ENCODE measurements at places on chromosomes 16 and 17.

DNA sequence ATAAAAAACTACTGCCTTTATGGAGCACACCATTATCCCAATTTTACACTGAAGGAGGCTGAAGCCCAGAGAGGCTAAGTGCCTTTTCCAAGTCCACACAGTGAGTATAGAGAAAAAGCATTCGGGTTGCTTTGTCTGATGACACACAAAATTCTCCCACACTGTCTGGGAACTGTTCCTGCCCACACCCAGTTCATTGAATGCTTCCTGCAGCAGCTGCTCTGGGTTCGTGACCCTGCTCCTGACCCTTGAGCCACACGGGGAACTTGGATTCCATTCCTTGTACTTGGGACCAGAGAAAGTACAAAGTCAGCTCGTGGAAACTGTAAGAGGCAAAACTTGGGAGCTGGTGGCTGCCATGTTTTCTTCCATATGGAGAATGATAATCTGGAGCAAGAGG lies 57.9 kb downstream of the AKAP1 start:
- DNase-seq: peak; percentile 68

DNA sequence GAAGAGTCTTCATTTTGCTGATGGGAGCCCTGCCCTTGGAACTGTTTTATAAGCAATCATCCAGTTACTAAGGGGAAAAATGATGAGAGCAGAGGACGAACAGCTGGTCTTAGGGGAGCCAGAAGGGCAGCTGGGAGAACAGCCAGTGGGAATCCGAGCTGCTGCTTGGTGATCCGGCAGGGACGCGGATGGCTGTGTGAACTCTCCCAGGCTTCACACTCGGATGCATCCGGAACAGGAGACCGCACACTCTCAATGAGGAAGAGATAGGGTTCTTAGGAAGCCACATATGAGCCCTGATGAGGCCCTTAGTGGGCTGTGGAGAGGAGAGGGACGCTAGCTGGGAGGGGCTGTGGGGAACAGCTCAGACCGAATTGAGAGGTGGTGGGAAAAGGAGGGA lies 5.0 kb upstream of the CACNG5 start:
- DNase-seq: no peak

GRCh38 chr17:8376271-8377067 lies at the start of gene KRABD2:
Gene KRABD2, minus strand, starts transcription at chr17:8376704.
- peak; percentile 77 for DNase-seq

DNA sequence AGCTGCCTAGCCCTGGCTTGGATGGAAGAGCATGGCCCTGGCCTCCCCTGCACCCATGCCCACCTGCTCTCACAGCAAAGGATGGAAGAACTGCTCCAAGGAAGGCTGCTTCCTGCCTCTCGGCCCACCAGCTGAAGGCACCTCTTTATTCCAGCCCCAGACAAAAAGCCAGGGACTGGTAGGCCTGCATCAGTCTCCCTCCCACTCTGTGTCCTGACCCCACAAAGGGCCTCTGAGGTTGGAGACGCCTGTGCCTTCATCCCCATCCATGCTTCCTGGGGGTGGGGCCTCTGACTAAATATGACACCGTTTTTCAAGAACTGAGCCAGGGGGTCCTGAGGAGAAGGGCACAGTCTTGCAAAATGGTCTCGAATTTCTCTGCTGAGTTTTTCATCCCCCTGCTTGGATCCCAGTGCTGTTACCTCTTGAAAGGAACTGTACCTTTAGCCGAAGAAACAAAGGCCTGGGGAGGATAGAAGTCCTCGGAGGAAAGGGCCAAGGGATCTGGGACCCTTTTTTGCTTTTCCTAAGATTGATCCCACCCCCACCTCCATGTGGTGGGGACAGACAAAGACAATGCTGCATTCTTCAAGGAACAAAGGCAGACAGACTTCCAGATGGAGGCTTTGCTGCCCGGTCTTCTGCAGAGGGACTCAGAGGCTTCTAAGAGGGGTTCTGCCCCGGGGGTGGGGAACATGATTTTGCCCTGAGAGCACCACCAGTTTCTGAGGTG lies 5.2 kb downstream of the C17orf50 start:
- no peak for DNase-seq

- DNase-seq: no peak
These were observed 163.5 kb upstream of the ZNF267 start for GRCh38 chr16:31710134-31710533.

- no peak for DNase-seq
These were observed 318.4 kb downstream of the HAPSTR1 start for GRCh38 chr16:9409560-9410493.

GRCh38 chr16:14309001-14309886 lies 238.1 kb downstream of the MRTFB start:
- no peak for DNase-seq

DNA sequence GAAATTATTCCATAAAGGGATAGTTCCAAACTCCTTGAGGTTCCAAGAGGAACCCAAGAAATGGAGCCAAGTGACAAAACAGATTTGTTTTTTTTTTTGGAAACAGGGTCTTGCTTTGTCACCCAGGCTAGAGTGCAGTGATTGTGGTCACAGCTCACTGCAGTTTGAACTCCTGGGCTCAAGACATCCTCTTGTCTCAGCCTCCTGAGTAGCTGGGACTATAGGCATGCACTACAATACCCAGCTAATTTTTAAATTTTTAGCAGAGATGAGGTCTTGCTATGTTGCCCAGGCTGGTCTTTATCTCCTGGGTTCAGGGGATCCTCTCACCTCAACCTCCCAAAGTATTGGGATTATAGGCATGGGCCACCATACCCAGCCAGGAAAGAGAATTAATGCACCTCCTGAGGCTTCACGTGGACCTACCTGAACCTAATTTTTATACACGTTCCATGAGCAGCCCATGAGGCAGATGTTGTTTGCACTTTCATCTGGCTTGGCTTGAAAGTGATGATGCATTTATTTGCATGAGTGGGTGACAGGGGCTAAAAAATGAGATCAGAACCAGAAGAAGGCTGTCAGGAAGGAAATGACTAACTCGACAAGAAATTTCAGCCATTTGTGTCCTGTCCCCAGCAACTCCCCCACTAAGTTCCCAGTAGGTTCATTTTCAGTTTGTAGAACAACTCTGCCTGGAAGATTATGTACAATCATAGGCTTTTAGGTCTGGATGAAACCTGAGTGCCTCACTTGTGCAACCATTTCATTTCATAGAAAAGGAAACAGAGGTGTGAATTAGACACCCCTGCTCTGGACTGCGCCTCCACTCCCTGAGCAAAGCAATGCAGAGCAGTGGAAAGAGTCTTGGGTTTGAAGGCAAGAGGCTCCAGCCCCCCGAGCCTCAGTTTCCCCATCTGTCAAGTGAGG lies 10.3 kb upstream of the IRF8 start:
- peak; percentile 45 for DNase-seq

DNA sequence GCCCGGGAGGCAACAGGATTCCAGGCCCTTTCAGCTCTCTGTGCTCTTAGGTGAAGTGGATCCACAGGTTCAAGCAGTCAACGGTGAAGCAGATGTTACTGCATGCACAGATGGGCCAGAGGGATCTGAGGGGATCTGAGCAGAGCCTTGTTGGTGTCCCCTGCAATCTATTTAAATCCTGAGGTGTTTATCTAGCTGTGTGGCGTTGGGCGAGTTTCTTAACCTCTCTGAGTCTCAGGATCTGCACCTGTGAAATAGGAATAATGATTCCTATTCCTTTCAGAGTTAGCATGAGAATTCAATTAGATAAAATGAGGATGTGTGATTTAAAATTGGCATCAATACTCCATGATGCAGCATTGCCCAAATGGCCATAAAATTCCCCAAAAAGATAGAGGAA lies 237.3 kb upstream of the CDH5 start:
- DNase-seq: no peak

All from amniotic epithelial cell (primary cell).